ENCODE measurements at places on chromosomes 16 and 17. TPM values are rescaled to one million over a fixed set of nuclear protein-coding genes. Genes with fewer than 3 reads are reported as not detected.

APOH gene
- not detected for total RNA-seq

CA5A gene
- total RNA-seq = not detected

SLFN5 gene
- total RNA-seq = 97.4 TPM

FKBP10 gene
- total RNA-seq = 1,584 TPM

Data from smooth muscle cell of the umbilical artery (primary cell).